ENCODE measurements at places on chromosomes 4 and X.

GRCh38 chr4:25104591-25104990 is 55.7 kb downstream of the SEPSECS start:
- no peak for DNase-seq

DNA sequence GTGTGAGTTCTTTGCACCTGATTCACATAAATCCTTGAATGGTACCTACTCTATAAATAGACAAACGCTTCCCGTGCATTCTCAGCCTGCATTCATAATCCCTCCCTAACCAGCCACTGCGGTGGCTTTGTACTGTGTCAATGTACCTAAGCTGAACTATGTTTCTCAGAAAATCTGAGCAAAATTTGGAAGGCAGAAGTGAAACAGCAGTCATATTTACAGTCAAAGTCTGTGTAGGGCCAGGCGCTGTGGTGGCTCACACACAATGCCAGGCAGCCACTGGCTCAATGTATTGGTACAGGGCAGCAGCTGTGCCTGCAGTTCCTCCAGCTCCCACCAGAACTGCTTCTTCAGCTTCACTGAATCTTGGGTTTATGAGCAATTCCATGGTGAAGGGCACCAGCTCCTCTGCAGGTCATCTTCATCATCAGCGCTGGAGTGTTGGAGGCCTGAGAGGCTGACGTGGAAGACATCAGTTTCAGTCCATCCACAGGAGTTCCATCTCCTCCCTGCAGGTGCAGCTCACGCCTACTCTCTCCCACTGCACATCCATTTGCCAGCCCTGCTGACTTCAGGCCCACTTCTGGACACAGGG is 32.3 kb upstream of the IRF2 start:
- no peak for DNase-seq

- no peak for DNase-seq
Observed at GRCh38 chr4:152501846-152502536, 33.9 kb downstream of the FBXW7 start.

- no peak for DNase-seq
Observed at GRCh38 chrX:38172596-38172995, 48.1 kb downstream of the SRPX start.

GRCh38 chr4:55635741-55636655 is at the start of gene NMU:
TSS of gene NMU (minus strand) at chr4:55636298. CDS start at chr4:55636192, 106 bp downstream.
- DNase-seq = no peak

- DNase-seq = no peak
Observed at GRCh38 chrX:100208076-100208475, 202.0 kb downstream of the PCDH19 start.

DNA sequence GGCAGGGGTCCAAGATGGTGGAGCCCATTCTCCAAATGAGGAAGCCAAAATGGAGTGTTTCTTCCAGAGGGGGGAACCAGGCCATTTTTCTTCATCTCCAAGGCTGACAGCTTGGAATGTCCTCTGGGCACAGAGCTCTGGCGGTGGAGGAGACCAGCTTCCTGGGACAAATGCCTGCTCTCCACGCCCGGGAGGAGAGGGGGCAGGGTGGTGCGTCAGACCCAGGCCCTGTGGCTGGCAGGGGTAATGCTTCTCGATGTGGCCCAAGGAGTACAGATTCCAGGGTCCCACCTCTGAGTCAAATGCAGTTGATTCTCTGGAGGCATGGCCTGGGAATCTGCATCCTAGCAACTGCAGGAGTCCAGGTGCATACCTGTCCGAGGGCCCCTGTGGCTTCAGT is 44.6 kb upstream of the ADRA2C start:
- no peak for DNase-seq

DNA sequence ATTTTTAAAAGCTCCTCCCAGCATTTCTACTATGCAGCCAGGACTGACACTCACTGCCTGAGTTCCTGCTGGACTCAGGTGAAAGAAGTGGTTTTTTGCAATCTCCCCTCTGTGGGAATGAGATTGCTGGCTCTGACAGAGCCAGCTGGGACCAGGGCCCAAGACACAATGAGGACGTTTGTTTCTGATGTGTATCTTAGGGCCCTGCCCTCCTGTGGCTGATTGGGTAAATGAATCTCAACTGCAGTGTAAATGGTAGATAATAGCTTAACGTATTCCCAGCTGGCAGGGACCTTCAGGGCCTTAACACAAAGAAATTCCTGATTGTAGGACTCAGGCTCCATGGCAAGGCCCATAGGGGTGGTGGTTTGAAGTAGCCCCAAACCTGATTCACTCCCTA is 85.8 kb upstream of the PRPS1 start:
- DNase-seq = no peak

GRCh38 chr4:104394406-104395167 is 100.1 kb downstream of the CXXC4 start:
- no peak for DNase-seq

- DNase-seq = no peak
Observed at GRCh38 chr4:165828928-165829327, 44.1 kb upstream of the TLL1 start.

DNA sequence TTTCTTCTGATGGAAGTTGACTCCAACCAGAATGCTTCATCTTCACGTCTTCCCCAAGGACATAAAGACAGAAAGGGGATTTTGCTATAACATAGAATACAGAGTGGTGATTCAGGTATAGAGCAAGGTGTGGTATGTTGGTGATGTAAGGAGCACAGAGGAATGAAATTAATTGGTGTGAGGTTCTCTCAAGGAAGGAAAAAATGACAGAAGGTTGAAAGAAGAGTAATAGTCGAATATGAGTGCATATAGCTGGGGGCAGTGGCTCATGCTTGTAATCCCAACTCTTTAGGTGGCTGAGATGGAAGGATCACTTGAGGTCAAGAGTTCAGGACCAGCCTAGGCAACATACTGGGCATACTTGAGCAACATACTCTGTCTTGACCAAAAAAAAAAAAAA is 20.1 kb downstream of the KIAA0232 start:
- DNase-seq = no peak

GRCh38 chr4:151822331-151822730 is 61.5 kb upstream of the GATB start:
- DNase-seq = no peak

DNA sequence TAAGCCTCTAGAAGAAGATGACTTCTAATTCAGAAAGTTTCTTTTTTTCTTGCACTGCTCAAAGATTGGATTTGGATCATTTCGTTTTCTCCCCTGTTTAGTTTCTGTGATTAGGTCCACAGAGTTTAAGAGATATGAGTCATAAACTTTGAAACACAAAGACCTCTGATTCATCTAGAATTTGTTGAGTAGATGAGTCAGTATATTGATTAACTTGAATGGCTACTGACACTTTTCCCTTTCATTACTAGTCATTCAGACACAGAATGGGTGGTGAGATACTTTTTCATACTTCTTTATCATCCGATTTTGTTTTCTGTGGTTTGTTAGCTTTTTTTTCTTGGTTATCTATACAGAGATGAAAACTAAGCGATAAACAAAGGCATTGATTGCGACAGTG is 34.1 kb upstream of the AFF2 start:
- no peak for DNase-seq

GRCh38 chrX:12411831-12412230 is 273.6 kb downstream of the FRMPD4 start:
- no peak for DNase-seq

DNA sequence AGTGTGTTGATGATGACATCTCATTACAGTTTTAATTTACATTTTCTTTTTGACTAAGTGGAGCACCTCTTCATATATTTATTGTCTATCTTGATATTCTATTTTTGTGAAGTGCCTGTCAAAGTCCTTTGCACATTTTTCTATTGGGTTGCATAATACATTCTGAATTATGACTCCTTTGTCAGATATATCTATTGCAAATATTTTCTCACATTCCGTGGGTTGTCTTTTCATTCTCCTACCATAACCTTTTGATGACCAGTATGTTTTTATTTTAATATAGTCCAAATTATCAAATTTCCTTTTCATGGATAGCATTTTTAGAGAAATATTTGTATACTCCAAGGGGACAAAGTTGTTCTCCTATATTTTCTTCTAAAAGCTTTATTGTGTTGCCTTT is 126.4 kb downstream of the PJA1 start:
- DNase-seq = no peak

DNA sequence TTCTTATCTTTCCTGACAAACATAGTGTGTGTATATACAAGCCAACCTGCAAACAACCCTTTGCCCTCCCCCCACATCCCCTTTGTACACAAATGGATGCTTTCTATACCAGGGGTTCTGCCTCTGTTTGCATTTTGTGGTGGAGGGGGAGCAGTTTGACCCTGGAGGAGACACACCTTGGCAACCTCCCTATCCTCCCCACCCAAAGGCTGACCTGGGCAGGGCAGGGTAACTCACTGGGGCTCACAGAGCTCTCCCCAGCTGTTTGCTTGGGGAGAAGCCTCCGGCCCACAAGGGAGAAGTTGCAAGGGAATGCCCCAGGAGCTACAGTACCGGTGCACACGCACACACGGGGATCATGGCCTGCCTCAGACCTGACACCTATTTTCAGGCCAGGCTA is 372.6 kb downstream of the BCOR start:
- no peak for DNase-seq

GRCh38 chrX:131704136-131704695 is 160.3 kb downstream of the OR13H1 start:
- no peak for DNase-seq

GRCh38 chr4:10063544-10064300 is 42.4 kb upstream of the SLC2A9 start:
- DNase-seq = no peak

- no peak for DNase-seq
Observed at GRCh38 chrX:153908219-153908860, 3.9 kb downstream of the AVPR2 start.

DNA sequence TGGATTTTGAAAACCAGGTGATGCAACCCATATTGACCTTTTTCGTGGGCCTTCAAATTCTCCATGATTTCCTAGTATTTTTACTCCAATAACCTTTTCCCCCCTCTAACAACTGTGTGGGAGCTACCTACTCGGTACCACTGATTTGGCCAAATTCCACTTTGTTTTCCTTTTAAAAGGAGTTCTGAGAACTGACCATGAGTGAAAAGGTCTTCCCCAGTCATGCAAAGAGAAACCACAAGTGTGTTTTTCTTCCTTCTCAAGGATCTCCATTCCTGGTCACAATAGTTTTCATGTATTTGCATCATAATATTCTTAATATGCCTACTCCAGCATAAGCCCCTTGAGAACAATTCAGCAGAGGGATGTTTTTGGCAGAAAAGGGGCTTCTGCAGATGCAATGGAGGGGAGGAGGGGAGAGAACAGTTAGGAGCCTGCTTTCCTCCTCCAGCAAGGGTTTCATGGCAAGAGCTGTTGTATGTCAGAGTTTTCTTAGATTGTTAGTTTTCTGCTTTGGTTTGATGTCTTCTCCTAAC is 195.3 kb upstream of the ANXA3 start:
- DNase-seq = no peak

DNA sequence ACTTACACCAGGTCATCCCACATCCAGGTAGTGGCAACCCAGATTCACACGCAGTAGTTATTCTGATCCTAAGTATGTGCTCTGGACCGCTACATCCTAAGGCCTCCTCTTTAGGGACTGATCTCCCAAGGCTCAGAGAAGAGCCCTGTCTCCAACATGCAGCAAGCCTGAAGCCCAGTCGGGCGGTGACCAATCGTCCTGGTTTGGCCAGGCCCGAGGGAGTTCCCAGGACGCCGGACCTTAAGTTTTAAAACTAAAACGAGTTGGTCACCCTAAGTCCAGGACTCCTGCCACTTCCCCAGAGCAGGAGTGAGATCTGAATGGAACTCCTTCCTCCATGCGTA is 385 bp downstream of the LYAR start:
- no peak for DNase-seq

GRCh38 chrX:3066555-3066954 is 25.3 kb downstream of the ARSF start:
- no peak for DNase-seq

DNA sequence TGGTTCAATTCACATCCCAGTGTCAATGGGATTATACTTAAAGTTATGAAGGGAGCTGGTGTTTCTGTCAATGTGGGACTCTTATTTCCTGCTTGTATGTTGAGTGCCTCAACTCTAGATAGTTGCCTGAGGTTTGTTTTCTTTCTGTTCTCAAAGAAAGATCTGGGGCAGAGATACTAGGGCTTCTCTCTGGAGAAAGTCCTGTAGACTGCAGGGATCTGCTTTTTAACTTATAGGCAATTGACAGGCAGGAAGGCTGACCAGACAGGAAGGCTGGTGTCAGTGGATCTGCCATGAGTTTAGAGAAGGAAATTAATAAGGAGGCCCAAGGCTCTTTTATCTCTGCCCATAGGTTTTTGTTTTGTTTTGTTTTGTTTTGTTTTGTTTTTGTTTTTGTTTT is 64.0 kb upstream of the PRKX start:
- no peak for DNase-seq

DNA sequence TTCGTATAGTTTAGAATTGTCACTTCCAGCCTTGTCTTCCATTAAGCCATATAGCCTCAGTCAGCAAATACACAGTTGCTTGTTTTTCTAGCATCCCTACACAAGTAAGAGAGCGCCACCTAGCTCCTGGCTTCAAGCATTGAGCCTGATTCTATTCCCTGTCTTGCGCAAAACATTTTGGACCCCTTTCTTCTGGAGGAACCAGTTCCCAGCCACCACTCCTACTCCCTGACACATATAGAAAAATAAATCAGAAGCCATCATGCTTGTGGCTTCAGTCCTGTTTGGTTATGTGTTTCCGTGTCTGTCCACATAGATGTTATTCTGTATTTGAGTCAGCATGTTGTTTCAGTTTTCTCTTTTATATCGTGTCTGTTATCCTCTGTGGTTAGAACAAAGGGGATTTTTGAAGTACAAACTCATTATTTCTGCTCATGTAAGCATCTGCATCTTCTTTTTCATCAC is 59.9 kb downstream of the GK start:
- DNase-seq = no peak

- no peak for DNase-seq
Observed at GRCh38 chr4:26163425-26164362, 157.1 kb upstream of the RBPJ start.

DNA sequence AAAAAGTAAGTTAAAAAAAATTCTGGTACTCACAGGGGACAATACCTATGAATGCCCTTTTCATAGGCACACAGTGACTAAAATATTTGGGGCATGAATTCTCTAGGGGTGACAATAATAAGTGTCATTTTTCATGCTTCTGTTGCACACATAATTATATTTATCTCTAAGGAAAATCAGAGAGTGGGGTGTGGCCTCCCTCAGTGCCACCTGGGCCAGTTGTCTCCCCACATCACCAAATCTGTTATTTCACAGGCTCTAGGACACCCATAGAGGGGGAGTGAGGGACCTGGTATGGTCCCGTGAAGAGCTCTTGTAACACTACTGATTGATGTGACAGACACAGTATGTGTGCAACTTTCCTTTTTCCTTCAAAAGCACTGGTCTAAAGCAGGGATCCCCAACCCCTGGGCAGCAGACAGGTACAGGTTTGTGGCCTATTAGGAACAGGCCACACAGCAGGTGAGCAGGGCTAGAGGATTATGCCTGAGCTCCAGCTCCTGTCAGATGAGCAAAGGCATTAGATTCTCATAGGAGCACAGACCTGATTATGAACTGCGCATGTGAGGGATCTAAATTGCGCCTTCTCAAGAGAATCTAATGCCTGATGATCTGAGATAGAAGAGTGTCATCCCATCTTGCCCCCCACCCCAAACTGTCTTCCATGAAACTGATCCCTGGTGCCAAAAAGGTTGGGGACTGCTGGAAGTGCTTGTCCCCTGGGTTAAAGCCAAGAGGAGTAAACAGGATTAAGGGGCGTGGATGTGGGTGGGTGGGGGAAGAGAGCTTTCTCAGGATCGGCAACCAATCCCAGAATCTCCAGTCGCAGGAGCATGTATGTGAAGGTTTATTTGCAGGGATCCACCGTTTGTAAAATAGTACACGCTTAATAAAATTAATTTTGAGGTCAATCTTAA is 856 bp downstream of the SLC9B1 start:
- no peak for DNase-seq
